ENCODE measurements at places on chromosomes 2 and 18.

DNA sequence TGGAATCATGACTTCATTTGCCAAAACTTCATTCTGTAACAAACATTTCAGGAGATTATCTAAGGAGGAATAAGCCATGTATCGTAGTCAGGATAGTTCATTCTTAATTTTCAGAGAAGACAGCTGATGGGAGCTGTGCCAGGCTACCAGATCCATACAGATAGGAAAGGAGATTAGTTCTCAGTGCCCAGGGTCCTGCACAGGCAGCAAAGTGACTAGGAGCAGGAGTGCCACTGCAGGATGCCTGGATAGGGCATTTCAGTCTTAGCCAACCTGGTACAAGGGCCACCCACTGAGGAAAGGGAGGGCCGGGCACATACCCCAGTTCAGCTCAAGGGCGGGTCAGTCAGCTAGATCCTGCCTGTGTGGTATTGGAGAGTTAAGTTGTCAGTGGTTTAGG lies 6.7 kb upstream of the OSR1 start:
- no peak for DNase-seq

GRCh38 chr18:58525517-58525916 lies 103.4 kb downstream of the ALPK2 start:
- DNase-seq = no peak

DNA sequence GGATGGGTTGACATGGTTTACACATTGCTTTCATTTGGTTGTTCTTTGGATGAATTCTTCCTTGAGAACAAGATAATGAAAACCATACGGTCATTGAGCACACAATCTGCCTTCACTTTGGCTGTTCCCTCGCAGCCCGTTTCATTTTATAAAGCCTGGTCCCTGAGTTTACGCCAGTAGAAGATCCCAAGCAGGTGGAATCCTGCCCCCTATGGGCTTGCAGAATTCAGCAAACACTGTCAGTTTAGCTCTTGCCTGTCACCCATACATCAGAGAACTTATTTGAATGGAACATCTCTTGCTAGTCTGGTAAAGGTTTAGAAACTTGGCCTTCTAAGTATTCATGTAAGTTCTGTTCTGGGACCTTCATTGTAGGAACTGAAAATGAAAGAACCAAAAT lies 666.4 kb upstream of the ZEB2 start:
- no peak for DNase-seq

- no peak for DNase-seq
These were observed 55.0 kb upstream of the PKDCC start for GRCh38 chr2:41992671-41993434.

GRCh38 chr2:143261986-143262385 lies 132.8 kb downstream of the ARHGAP15 start:
- DNase-seq = peak; percentile 15

GRCh38 chr2:68272246-68272994 lies 20.1 kb upstream of the PPP3R1 start:
- DNase-seq = no peak

DNA sequence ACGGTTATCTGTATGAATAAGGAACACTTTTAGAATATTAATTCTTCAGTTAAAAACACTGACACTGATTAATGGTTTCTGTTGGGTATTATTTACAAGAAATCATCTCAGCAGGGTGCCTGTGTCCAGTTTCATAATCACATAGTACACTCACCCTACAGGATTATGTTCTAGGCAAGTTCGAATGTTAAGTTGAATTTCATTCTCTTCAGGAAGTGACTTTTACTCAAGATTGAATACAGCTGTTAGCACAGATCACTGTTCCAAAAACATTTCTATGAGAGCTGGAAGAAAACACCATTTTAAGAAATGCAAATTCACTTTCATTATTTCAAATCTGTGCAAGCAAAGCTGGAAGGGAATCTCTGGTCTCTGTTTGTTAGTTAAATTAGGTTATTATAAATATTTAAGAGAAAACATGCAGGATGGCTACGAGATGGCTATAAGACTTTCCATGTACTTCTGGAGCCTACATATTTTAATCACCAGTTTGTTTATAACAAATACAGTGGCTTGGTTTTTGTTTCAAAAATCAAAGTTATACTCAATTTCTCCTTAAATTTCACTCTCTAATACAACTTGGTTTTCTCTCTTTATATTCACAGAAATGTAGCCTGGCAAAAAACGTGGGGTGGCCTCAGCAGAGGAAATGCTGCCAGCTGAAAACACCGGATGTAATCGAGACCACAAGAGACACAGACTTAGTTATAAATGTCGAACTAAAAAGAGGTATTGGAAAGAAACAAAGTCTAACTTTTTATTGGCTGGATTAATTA lies 65.8 kb downstream of the RBMS1 start:
- peak; percentile 91 for DNase-seq

DNA sequence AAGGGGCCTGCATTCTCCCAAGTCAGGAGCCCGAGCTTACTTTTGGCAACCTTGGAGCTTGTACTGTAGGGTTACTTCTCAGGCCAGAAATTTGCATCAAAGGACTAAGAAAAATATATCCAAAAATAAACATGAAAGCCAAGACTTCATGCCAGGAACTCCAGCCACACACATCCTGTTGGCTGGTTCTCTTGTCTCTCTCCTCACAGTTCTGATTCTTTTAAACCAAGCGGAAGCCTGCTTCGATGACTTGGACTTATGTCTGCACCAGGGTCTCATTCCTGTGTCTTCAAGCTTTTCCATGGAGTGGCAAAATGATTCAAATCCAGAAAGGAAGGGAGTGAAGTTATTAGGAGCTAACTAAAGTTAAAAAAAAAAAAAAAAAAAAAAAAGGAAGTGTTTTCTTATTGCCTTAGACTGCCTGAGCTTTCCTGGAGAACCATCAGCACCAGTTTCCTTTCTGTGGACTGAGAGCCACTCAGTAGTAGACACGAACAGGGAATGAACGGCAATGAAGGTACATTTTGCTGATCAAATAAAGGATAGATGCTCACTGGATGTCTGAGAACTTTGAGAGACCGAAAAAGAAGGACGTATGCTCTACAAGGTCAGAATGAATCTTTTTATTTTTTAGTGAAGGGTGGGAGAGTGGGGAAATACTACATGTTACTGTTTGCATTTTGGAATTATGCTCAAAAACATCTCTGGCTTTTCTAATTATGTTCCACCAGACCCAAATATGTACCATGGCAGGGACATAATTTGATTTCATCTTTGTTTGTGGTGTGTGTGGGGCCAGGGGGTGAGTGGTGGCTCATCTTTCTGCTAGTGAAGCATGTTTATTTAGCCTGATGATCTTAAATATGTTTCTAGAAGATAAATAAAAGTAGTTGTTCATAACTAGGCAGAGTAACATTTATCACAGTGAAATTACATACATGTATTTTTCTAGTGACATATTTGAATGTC lies 86.0 kb downstream of the RAPGEF4 start:
- DNase-seq = no peak

- no peak for DNase-seq
These were observed 549.4 kb upstream of the HS6ST1 start for GRCh38 chr2:128867936-128868636.

DNA sequence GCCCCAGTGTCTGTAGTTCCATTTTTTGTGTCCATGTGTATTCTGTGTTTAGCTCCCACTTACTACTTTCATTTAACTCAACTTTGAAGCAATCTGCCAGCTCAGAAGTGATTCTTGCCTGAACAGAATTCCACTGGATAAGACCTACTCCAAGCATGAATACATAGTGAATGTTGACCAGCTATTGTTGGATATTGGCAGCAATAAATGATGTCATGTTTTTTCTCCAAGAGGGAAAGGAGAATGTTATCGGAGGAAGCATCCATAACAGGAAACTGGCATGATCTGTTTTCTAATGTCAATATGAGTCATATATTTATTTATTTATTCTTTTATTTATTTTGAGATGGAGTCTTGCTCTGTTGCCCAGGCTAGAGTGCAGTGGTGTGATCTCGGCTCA lies 36.8 kb upstream of the TRAPPC8 start:
- no peak for DNase-seq

GRCh38 chr2:168971261-168971660 lies 59.9 kb downstream of the ABCB11 start:
- DNase-seq = no peak

- peak; percentile 71 for DNase-seq
These were observed 89.7 kb downstream of the KCTD1 start for GRCh38 chr18:26458526-26459232.

DNA sequence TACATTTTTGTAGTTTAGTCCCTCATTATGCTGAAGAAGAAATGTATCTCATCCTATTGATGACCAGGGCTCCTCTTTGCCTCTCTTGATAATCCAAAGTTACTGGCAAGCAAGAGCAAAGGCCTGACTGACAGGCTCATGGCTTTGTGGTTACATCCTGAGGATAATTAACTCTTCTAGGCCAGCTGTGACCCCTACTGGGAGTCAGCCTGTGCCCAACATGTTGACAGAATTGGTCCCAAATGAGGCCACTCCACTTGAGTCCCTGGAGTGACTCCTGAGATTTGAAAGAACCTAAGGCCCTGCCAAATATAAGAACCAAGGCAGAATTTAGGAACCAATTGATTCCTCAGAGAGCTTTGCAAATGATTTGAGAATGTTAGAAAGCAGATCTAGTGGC lies 973.8 kb upstream of the CELF4 start:
- no peak for DNase-seq

DNA sequence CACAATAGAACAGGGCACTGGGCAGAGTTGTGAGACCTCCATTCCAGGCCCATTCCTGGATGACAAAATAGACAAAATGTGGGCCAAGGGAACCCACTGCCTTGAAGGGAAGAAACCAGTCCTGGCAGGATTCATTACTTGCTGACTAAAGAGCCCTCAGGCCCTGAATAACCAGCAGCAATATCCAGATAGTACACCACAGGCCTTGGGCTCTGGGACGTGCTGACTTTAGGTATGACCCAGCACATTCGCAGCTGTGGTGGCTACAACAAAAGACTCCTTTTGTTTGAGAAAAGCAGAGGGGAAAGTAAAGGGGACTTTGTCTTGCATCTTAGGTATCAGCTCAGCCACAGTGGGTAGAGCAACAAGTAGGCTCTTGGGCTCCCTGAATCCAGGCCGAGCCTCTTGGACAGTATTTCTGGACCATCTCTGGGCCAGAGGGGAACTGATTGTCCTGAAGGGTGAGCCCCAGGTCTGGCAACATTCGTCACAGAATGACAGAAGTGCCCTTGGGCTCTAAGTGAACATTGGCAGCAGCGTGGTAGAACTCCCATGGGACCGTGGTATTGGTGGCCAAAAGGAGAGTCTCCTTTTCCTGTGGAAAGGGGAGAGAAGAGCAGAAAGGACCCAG lies 89.9 kb upstream of the CD226 start:
- DNase-seq = no peak

DNA sequence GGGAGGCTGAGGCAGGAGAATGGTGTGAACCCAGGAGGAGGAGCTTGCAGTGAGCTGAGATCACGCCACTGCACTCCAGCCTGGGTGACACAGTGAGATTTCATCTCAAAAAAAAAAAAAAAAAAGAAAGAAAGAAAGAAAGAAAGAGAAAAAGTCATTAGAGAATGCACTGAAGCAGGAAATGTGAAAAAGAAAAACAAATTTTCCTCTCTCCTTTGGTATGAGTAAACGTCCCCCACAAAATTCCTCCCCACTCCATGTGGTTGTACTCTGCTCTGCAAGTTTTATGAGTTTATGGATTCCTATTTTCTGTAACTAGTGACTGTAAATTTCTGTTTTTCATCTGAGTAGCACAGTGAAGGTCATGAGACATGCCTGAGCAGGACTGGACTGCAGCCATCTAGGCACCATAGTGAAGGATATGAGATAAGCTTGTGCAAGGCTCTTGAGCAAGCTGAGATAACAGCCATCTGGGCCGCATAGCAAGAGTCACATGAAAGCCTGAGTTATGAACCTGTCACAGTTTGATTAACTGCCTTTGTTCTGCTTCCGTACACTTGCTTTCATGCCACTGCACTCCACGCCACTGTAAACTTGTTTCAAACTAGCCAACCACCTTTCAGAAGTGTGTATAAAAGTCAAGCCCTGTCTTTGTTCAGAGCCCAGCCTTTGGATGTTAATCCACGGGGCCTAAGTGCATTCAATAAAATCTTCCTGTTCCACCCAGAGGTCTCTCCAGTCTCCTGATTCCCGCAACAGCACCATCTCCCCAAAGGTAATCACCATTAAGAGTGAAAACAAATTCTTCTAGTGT lies 50.2 kb downstream of the SKA1 start:
- DNase-seq = peak; percentile 52

DNA sequence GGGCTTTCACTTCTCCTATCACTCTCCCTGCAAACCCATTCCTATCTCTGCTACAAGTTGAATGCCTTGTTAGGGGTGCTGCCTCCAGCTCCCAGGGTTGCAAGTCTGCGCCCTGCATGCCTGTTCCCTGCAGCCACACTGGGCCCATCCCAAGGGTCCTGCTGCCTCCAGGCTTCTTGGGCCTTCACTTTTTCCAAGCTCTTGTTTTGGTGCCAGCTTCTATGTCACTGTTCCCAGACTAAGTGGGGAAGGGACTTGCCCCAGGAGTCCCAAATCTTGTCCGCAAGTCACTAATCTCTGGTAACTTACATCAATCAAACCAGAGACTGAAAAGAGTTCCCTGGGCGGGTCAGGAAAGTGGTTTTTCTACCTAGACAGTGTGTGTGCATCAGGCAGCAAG lies 65.4 kb downstream of the ZCCHC2 start:
- no peak for DNase-seq

- no peak for DNase-seq
These were observed 80.9 kb upstream of the PKDCC start for GRCh38 chr2:41966920-41967319.

DNA sequence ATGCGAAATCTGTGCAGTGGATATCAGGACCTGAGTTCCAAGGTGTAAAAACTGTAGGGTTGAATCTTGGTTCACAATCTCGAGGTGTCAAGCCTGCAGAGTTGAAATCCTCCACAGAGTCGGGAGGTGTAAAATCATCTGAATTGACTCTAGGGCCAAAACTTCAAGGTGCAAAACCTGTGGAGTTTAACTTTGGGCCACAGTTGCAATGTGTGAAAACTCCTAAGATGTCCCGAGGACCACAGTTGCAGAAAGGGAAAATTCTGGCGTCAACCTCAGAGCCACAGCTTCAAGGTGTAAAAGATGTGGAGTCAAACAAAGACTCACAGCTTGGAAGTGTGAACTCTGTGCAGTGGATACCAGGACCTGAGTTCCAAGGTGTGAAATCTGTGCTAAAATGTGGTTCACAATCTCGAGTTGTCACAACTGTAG lies 9.8 kb upstream of the ZNF512 start:
- DNase-seq = no peak

GRCh38 chr18:43350176-43350575 lies 72.9 kb upstream of the SYT4 start:
- DNase-seq = no peak

DNA sequence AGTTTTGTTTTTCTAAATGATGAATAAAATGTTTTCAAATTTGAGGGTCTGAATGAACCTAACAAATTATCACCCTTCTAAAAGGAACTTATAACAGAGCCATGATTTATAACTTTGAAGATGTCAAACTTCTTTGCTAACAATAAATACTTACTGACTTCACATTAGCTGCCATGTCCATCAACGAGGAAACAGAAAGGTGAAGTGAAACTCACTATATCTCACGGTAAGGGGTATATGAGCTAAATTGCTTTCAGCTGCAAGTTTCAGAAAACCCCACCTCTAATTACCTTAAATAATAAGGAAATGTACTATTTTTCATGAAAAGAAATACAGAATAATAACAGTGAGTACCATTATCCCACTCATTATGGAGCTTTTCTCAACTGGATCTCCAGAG lies 350.8 kb upstream of the NT5C1B start:
- DNase-seq = no peak

GRCh38 chr2:109061736-109062135 lies 67.3 kb upstream of the SH3RF3 start:
- no peak for DNase-seq

GRCh38 chr2:222176890-222177289 lies 121.9 kb downstream of the PAX3 start:
- DNase-seq = no peak

GRCh38 chr18:10482985-10483949 lies 28.8 kb downstream of the APCDD1 start:
- DNase-seq = no peak

Measured in cardiac fibroblast (primary cell).